Activated CD8-positive, alpha-beta memory T cell treated with anti-CD3 and anti-CD28 coated beads for 4 hours (primary cell): ENCODE measurements at places on chromosomes 16 and 17.

DNA sequence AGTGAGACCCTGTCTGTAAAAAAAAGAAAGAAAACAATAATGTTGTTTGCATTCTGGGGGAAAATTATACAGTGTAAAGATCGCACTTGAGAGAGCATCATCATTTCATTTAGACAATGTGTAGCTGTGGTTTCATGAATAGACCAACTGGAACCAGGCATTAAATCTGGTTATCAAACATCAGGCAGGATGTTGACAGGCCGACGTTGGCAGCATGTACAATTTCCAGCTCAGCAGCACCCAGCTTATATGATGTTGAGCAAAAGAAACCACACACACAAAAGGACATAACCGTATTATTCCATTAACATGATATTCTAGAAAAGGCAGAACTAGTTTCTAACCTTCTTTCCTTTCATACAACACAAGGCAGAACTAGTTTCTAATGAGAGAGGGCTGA, 5.8 kb downstream of the MARVELD3 start:
- no peak for DNase-seq

DNA sequence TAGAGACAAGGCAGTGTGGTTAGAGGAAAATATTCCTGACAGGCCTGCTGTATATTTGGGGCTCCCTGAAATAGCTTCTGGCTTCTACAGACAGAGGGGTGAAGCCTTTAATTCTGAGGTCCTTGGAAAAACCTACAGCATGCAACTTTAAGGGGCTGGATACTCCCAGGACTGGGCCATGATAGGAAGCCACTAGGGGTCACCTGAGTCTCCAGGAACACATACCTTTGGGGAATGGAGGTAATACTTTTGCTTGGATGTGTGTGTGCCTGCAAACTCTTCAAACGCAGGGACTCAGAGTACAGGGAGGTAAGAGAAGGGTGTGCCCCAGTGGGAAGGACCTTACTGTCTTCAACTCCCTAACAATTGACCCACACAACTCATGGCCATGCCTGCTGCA, 4.1 kb downstream of the ASIC2 start:
- DNase-seq: no peak

DNA sequence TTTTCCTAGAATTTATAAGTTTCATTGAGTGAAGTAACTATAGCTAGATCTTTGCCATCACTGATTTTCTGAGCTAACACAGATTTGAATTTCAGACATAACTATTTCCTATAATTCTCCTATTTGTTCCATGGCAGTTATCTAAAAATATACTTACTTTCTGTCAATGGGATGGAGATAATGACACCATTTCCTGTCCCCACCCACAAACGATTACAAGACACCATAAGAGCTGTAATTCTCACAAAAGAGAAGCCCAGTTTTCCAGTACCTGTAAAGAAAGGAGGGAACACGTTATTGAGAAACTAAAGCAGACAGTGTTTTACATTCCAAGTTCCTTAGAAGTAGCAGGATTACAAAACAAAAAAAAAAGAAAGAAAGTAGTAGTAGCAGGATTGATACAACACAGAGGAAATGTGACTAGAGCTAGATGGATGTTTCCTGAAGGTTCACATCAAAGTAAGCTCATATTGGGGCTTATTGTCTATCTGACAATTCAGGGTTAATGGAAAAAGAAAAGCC, 110.9 kb upstream of the TOB1 start:
- DNase-seq: no peak

DNA sequence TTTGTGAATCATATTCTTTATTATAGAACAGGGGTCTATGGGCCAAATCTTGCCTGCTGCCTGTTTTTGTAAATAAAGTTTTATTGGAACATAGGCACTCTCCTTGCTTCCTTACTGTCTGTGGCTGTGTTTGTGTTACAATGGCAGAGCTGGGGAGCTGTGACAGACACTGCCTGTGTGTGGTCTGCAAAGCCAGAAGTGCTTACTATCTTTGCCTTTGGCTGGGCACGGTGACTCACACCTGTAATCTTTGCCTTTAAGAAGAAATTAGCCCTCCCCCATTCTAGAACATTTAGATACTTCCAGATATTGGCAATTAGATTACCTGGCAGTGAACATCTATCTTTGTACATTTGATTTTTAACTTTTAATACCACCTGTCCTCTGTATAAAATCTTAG, 308.3 kb downstream of the FOXL1 start:
- no peak for DNase-seq

DNA sequence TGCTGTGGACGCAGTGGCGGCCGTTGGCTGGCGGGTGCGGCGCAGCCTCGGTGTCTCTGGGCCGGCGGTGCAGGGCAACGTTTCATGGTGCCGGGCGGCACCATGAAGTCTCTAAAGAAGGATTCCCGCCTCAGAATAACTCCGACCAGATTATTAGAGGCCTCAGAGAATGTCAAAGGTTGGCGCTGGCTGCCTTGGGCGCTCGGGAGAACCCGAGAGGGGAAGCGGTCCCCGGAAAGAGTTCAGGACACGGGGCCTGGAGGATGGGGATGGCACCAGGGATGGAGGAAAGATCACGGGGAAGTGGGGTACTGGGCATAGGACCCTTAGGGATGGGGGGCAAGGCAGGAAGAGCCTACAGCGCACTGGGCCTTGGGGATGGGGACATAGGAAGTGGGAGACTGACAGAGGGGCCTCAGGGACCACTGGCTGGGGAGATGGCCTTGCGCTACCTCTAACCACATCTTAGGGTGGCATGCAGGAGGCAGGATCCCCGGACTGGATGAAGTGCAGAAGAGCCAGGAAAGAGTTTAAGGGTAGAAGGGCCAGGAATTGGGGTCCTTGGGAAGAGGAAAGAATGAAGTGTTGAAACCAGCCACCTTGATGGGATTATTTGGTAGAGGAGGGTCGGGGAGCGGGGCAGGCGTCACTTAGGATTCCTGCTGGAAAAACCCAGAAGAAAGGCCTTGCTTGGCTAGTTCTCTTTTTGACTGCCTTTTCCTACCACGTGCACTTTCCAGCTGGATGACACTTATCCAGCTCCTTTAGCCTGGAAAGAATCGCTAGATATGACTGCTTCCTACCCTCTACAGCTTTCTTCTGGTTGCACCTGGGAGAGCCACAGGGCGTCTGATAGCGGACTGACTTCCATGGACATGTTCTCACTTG, 578 bp downstream of the MYCBPAP start:
- no peak for DNase-seq

DNA sequence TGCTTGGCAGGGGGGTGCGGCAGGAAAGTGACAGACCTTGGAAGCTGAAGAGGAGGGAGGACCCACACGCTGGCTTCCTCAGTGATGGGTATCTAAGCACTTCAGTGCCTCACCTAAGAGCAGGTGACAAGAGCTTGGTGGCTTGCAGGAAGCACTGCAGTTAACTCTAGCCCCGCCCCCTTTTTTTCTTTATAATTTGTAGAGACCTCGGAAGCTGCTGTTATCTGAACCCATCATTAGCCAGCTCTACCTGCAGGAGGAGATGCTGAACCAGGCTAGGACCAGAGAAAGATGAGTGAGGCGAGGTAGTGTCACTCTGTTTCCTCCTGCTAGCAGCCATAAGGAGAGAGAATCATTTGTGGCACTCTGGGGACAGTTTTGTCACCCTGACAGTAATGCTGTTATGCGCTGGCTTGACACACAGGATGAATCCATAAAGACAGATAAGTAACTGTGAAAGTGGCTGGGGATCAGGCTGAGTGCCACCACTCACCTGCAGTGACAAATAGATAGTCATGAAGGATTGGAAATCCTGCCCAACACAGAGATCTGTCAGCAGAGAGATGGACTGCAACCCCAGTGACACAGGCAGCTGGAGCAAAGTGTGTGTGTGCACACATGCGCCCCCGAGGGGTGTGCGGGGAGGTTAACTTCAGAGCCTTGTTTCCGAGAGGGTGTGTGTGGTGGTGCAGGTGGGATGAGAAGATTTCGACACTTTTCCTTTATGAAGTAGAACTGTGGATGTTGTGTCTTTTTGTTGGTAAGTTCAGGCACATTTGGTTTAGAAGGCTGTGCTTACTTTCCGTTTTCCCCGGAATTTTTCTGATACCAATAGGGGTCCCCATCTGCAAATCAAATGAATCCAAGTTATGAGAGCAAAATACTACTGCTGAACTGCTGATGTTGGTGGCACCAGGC, 224.0 kb downstream of the IRX3 start:
- no peak for DNase-seq

- no peak for DNase-seq
Measured at GRCh38 chr17:80219763-80220053, 425 bp downstream of the SGSH start.

- no peak for DNase-seq
Measured at GRCh38 chr17:6712058-6712853, 913 bp downstream of the SLC13A5 start.

- DNase-seq: no peak
Measured at GRCh38 chr17:58640202-58640601, 51.6 kb downstream of the TEX14 start.

DNA sequence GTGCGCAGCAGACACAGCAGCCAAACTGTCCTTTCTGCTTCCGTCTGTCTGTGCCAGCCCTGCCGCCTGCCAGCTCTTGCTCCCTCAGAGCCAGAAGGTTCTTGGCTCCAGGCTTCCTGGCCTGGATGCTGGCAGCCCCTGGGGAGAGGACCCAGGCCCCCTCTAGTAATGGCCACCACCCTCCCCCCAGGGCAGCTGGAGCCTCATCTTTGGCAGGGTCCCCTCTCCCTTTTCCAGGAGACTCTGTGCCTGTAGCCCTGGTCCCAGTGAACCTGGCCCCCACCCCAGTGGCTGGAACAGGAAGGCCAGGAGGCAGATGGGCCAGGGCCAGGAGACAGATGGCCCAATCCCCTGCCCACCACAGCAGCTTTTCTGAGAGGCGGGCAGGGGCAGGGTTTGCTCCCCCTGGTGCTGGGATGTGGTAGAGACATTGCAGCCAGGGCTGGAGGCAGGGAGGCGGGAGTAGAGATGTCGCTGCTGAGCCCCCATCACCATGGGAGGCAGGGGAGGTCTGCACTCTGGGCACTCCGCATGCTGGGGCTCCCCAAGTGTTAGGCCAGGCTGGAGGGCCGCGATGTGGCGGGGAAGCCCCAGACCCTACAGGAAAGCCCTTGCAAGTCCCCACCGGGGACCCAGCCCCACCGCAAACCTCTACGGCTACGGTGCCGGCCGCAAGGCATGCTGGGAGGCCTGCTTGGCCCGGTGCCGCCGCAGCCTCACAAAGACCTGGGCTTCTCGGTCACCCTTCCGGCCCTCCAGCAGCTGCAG, 16.7 kb downstream of the UNC13D start:
- DNase-seq: peak; percentile 50

DNA sequence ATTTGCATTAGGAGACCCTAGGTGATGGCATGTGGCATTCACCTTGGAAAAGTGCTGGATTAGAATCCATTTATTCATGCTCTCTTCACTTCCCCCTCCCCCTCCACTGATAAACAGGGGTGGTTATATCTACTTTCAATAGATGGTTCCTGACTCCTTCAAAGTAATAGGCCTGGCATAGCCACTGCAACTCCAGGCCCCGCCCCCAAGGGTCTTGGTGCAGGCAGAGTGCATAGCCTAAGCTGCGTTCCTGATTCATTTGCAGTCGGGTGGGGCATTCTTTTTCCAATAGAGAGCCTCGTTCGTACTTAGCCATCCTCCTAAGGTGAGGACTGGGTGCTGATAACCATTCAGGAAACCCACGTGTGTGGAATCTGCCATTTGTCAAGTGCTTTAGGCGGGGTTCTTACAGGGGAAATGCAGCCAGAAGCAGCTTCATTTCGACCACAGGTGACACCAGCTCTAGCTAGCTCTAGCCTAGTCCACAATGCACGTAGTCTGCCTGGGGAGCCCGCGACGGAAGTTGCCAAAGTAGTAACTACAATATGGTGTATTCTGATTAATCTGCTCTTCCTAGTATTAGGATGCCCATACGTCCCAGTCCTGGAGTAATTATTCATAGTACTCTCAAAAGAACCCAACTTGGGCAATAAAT, 11.1 kb downstream of the UBE2O start:
- no peak for DNase-seq

DNA sequence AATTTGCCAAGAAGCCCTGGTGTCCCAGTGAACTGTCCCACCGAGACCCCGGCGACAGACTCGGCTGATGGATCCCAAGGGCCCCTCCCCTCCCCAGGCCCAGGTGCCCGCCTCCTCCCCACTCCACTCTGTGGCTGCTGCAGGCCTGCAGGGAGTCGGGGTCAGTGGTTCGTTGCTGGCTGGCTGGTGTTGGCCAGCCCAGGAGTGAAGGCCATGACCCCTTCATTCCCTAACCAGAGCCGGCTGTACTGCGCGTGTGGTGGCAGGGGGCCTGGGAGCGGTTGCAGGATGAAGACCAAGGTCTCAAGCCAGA, 9.2 kb upstream of the TBX2 start:
- no peak for DNase-seq

DNA sequence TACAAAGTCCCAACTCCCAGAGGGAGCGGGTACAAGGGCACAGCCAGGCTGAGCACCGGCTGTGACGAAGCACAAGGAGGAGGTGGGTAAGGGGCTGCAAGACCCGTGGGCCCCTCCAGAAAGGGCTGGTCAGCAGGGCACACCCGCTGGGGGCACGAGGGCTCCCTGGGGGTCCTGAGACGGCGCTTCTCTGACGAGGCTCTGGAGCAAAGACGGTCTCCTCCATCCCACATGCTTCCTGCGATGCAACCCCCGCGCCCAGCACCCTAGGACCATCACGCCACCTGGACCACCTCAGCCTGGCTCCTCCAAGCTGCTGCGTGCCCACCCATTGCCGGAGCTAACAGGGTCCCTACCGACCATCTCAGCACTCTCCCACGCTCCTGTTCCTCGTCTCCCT, 8.7 kb downstream of the CCDC57 start:
- DNase-seq: no peak

DNA sequence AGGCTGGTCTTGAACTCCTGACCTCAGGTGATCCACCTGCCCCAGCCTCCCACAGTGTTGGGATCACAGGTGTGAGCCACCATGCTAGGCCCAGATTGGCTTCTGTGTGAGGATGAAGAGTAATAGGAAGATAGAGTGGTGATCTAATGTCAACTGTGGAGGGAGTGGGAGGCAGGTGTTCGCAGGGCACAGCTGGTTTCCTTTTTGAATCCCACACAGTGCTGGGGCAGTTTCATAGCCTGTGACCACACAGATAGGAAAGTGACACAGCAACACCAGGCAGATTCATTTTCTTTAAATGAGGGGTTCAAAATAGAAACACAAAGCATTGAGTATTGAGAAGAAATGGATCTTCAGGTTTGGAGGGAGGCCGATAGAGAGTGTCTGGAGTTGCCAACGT, 540.3 kb downstream of the WWOX start:
- no peak for DNase-seq

GRCh38 chr16:82881516-82881915, 254.7 kb downstream of the CDH13 start:
- no peak for DNase-seq

GRCh38 chr16:56414366-56414765, 11.0 kb downstream of the AMFR start:
- no peak for DNase-seq

- no peak for DNase-seq
Measured at GRCh38 chr17:67258821-67259468, 13.9 kb upstream of the HELZ start.

- no peak for DNase-seq
Measured at GRCh38 chr16:84749815-84750214, 50.0 kb downstream of the USP10 start.

- no peak for DNase-seq
Measured at GRCh38 chr16:4862639-4863038, 15.4 kb downstream of the UBN1 start.

- no peak for DNase-seq
Measured at GRCh38 chr17:15181816-15182215, 83.3 kb downstream of the PMP22 start.

- DNase-seq: no peak
Measured at GRCh38 chr16:65119901-65120401, 1.9 kb downstream of the CDH11 start.
